ENCODE measurements at places on chromosomes 7 and 10.

DNA sequence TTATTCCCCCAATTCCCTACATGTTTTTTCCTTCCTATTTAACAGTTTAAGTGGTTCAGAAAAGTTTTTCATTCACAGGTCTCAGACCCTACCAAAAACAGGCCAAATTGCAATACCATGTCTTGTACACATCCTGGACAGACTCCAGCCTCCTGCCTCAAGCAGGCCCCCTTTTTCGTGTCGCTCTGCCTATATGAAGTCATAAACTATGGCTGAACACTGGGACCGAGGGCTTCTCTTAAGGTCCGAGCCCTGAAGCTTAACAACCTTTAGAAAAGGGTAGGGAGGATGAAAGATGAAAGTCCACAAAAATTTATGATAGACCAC is 1.4 kb downstream of the FBXW4 start:
- DNase-seq, result peak; percentile 30

- no peak for DNase-seq
Measured at GRCh38 chr7:37344886-37345579, 103.6 kb downstream of the ELMO1 start.

DNA sequence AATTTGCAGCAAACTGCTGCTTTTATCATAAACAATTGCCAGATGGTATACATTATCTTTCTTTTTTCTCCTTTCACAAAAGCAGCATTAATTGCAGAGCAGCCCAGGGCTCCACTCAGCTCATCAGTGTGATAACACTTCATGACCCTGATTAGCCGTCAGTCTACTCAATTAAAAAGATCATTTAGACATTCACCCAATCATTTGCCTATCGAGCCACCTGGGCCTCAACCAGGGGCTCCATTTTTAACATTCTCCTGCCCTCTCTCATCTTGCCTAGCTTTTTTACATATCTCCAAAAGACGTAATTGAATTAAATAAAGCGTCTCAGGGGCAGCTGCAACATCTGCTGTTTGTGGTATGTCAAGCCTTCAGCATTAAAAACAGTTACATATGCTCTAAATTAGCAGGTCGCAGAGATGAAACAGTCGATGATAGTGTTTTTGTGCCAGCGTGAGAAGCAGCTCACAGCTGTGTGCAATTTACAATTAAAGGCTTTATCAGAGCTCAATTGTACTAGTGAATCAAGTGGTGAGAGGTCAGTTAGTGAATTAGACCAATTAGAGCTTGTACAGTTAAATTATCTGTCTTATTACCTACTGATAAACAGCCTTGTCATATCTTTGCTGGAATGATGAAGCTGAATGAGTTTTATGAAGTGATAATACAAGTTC is 522.5 kb downstream of the ETV1 start:
- no peak for DNase-seq

- DNase-seq, result no peak
Measured at GRCh38 chr7:130154501-130155317, 50.5 kb downstream of the TMEM209 start.

GRCh38 chr10:122830965-122831353 is 14.7 kb downstream of the CUZD1 start:
- DNase-seq, result no peak

DNA sequence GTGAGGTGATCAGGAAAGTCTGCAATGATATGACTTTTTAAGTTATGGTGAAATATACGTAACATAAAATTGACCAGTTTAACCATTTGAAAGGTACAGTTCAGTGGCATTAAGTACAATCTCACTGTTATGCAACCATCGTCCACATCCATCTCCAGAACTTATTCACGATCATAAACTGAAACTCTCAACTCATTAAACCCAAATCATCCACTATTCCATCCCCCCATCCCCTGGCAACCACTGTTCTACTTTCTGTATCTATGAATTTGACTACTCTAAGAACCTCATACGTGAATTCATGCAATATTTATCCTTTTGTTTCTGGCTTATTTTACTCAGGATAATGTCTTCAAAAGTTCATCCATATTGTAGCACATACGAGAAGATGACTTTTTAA is 48.4 kb downstream of the TFAM start:
- DNase-seq, result no peak

All from activated CD4-positive, alpha-beta T cell treated with anti-CD3 and anti-CD28 coated beads for 48 hours (primary cell).